ENCODE measurements at places on chromosomes 3 and 15.

DNA sequence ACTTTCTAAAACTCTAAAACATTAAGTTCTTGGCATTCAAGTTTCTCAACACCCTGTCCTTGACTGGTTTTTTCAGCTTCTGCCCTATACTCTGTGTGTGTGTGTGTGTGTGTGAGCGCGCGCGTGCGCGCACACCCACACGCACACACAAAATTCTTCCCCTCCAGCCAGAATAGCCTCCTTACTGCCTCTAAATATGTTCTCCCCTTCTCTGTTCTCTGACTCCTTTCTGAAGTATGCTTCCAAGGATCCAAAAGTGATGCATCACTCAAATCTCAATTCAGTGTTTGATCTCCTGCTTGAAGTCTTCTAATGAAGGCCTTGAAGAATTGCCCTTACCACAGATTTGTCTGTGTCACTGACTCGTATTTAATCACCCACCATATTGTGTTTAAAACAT, 129.8 kb downstream of the SLC25A26 start:
- DNase-seq, result peak; percentile 41

DNA sequence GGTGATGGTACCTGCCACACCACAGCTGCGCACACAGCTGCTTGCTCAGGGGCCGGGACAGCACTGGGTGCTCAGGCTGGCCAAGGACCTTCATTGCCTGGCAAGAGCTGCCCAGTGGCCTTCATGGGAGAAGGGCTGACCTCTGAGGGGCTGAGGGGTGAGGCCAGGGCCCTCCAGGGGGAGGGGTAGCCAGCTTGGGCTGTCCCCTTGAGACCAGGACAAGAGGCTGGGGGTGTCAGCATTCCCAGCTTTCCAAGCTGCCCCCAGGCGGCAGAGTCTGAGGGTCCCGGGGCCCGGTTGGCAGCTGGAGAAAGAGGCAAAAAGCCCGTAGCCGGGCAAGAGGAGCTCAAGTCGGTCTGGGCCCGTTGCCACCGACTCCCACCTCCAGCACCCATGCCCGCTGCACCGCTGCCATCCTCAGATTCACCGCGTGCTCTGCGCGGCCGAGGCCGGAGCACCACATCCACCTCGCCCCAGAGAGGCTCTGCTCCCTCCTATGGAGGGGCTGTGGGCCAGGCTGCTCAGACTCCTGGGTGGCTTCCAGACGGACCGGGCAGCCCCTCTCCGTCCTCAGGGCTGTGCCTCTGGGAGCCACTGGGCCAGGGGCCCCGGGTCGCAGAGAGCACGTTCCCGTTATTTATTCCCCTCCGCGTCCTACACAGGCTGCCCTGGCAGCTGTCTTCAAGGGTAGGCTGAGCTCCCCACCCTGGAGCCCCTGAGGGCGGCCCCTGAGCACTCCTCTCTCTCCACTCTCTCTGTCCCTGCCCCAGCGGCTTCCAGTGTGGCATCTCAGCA, 51.5 kb downstream of the PLXNA1 start:
- DNase-seq, result no peak

DNA sequence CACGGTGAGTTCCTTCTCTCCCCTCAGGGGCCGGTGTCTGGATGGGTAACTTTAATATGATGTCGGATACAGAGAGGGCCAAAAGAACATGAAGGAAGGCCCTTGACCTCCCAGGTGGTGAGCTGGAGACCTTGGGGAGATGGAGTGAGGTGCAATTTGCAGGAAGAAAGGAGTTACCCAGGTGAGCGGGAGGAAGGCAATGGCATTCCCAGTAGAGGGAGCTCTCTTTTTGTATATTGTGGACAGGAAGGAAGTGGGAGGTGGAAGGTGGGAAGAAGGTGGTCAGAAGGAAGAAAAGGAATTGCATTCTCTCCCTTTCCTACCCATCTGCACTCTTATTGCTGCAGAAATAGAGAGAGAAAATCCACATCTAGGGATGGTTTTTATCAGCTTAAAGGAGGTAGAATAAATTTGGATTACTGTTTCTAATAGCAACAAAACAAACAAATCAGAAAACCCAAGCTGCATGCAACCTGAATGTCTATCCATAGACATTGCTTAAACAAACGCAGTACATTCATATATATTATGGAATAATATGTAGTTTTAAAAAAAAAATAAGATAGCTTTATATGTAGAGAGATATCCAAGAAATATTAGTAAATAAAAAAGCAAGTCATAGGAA, 169.0 kb upstream of the TSC22D2 start:
- no peak for DNase-seq

DNA sequence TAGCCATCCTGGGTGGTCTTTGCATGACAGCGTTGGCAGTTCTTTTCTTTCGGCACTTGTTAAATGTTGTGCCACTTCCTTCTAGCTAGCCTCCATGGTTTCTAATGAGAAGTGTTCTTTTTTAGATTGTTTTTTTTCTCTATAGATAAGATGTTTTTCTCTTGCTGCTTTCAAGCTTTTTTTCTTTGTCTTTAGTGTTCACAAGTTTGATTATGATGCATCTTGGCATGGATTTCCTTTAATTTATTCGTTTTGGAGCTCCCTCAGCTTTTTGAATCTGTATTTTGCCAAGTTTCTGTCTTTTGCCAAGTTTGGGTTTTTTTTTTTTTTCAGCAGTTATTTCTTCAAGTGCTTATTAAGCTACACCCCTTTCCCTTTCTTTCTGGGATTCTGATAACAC, 53.1 kb downstream of the TM2D3 start:
- no peak for DNase-seq

- no peak for DNase-seq
Measured at GRCh38 chr15:95758451-95758850, 572.0 kb upstream of the NR2F2 start.

DNA sequence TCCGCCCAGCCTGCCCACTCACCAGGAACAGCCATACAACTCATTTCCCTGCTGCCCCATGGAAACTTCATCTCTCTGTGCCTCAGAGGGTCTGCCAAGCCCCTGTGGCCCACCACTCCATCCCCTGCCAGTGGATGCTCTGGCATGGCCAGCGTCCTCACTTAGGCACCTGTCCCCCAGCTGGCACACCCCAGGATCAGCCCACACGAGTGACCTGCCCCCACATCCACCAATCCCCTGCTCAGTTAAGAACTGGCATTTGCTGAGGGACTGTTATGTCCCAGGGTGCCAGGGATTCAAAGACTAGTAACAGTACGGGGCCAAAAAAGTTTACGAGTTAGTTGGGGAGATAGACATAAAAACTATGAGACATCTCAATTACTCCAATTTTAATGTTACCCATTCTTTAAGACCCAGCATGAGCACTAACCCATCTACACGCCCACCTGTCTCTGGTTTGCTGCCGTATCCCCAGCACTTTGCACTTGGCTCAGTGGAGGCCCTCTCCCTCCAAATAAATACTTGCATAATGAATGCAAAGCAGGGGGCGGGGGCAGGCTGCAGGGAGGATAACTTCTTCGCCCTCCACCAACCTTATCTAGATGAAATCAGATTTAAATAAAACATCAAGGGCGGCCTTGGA, 11.6 kb upstream of the BAHD1 start:
- DNase-seq, result no peak

- no peak for DNase-seq
Measured at GRCh38 chr3:71090207-71090606, 493.3 kb downstream of the FOXP1 start.
